ENCODE measurements at places on chromosomes 16 and 17. TPM values are rescaled to one million over a fixed set of nuclear protein-coding genes. Genes with fewer than 3 reads are reported as not detected.

- DNase-seq, result no peak
Measured at GRCh38 chr17:395179-395578, 42.6 kb upstream of the RPH3AL start.

DNA sequence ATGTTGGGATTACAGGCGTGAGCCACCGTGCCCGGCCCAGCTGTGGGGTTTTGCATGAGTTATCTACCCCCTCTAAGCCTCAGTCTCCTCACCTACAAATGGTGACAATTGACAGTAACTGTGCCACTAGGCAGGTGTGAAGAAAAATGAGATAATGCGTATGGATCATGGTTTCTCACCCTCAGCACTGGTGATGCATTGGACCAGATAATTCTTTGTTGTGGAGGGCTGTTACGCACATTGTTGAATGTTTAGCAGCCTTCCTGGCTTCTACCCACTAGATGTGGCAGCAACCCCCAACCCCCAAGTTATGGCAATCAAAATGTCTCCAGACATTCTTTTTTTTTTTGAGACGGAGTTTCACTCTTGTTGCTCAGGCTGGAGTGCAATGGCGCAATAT lies 9.0 kb upstream of the HAPSTR1 start:
- no peak for DNase-seq

GRCh38 chr17:4467287-4467686 lies 31.4 kb upstream of the SPNS2 start:
- no peak for DNase-seq

GRCh38 chr17:4334776-4335584 lies 31.5 kb downstream of the UBE2G1 start:
- no peak for DNase-seq

GRCh38 chr16:52572656-52573055 lies 25.7 kb upstream of the TOX3 start:
- no peak for DNase-seq

DNA sequence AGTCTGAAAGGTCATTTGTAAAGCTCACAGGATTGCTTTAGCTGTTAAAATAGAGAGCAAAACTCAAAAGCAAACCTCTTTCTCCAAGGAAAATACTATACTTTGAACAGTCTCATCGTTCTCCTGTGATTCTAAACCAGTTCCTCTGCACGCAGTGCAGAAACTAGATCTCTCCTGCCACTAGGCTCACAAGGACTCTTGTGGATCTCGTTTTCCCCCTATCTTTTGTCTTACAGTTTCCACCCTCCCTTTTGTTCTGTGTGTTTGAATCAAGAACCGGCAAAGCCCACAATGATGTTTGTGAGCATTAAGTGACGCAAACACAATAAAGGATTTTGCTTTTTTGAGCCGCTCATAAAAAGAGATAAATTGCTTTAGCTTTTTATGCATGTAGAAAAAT lies 1103.5 kb upstream of the RBFOX1 start:
- no peak for DNase-seq

DNA sequence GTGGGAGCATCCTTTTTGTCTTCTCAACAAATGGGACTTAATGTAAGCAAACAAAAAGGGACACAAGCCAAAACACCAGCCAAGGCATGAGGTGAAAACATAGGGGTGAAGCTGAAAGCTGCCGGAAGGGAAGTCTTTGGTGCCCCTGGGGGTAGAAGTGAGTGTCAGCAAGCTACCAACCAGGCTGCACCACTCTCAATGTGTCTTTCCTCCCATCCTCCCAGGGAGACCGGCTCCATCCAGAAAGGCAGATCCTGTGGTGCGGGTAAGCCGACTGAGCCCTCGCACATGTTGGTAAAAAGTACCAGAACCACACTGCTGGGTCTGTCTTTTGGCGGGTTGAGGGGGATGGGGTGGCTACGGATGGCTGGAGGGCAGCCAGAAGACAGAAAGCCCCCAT lies 52.0 kb upstream of the SREBF1 start:
- no peak for DNase-seq

GRCh38 chr17:17739388-17740066 lies 58.3 kb downstream of the RAI1 start:
- no peak for DNase-seq

DNA sequence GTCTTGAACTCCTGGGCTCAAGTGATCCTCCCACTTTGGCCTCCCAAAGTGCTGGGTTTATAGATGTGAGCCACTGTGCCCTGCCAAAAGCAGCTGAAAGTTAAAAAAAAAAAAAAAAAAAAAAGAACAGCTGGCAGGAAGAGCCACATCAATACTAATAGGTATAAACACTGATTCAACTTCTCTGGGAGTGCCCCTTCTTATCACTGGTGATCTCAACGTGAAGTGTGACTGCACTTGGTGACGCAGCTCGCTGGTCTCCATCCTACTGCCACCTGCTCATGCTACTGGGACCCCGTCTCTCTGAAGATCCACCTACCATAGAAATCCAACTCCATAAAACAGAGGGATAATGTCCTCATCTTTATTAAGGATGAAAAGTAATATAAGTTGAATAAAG lies 40.8 kb downstream of the RNF157 start:
- no peak for DNase-seq

DNA sequence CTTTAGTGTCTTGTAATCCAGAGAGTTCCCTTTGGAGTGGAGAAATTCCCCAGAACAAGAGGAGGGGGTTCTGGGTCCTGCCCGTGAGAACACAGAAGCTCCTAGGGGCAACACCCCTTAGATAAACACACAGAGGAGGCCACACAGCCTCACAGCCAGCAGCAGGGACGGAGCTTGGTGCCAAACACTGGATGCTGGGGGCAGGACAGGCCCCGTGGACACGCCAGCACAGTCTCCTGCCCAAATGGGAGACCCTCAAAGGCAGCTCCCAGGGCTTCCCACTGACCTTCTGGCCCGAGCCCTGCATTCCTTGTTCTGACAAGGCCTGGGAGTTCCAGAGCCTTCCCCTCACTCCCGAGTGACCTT lies 31.8 kb upstream of the JPH3 start:
- no peak for DNase-seq

- no peak for DNase-seq
Measured at GRCh38 chr17:66299711-66300110, 2.7 kb upstream of the PRKCA start.

- DNase-seq, result no peak
Measured at GRCh38 chr16:760065-760464, 469 bp upstream of the MSLN start.

- no peak for DNase-seq
Measured at GRCh38 chr16:68275611-68276191, 11.4 kb downstream of the SLC7A6 start.

GRCh38 chr17:27384726-27385125 lies 71.5 kb upstream of the KSR1 start:
- no peak for DNase-seq

GRCh38 chr17:83180996-83181481 lies 101.6 kb downstream of the METRNL start:
- DNase-seq, result peak; percentile 50

GRCh38 chr17:82559566-82560251 lies 40.2 kb downstream of the FOXK2 start:
- no peak for DNase-seq

DNA sequence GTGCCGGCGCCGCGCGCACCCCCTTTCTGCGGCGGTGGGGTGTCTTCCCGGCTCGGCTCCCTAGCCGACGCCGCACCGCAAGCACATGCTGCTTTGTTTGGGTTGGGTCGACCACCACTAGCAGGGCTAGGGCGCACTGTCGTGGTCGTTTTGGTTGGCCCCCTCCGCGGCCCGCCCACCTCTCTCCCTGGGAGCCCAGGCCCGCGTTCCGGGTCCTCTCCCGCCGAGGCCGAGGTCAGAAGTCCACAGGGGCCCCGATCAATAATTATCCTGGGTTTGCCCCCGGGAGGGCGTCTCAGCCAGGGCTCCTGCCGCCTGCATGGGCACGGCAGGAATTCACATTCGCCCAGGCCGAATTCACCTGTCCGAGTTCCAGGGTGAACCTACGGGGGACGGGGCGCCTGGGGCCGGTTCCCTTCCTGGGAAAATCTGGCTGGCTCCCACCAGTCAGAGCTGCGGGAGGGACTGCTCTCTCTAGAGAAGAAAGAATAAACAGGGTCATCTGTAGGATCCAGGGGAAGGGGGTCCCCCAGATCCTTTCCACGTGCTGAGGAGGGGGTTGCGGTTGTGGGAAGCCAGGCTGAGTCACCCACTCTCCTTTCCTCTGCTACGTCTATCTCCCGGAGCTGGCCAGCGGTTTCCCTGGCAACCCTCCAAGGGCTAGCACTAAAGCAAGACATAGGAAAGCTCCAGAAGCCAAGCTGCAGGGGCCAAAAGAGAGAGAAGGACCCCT lies 584 bp upstream of the STAT5B start:
- peak; percentile 87 for DNase-seq

- no peak for DNase-seq
Measured at GRCh38 chr17:40371261-40371929, 6.9 kb upstream of the GJD3 start.

DNA sequence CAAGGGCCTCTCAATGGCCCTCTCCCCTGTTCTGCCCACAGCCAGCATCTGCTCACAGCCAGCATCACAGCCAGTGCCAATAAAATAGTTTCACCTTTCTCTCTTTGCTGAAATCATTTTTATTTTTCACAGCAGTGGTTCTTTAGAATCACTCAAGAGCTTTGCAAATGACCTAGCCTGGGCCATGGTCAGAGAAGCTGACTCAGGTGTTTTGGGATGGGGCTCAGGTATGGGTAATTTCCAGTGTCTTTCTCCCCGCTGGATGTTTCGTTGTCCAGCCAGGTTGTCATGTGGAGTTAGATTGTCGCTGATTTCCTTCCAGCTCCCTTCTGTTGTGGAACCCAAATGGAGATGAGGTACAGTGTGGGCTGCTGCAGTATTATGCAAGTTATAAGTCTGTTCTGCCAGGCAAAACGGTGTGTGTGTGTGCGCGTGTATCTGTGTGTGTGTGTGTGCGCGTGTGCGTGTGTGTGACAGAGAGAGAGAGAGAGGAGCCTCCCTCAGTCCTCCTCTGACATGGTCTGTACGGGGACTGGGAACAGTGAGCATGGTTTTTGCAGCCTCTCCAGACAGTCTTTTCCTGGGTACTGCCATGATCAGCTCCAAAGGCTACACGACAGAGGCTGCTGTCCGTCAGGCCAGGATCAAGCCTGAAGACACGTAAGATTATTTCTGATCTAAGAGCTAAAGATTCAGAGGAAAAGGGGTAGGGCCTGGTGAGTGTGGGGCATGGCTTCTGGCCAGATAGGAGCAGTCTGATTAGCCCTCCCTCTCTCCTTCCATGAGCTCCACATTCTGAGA lies 1.4 kb upstream of the PMP22 start:
- no peak for DNase-seq

DNA sequence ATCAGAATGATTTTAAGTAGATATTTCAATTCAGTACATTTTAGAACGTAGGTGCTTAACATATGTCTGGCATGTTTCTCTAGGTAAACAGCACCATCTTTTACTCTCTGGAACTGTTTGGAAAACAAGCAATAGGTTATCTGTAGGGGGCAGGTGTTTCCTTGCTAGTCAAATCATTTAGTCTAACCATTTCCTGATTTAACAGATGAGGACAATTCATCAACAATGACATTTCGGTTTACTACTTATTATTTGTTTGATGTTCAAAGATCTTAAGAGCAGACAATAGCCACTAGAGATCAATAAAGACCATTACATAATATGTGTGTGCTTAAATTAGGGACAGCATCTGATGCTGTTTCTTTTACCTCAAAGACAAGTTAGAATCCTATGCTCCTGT lies 173.1 kb downstream of the CEP112 start:
- DNase-seq, result no peak

DNA sequence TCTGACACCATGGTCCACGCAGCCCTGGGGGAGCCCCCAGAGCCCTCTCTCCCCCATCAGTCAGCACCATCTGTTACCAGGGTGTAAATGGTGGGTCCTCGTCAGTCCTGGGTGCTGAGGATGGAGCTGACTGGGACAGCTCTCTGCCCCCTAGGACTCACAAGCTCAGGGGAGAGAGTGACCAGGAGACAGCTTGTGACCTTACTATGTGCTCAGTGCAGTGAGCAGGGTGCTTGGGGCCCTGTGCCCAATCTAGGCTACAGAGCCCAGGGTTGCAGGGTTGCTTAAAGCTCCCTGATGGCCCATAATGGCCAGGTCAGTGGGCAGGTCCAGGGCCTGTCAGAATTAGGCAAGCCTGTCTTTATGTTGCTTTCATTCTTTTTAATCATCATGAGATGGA lies 11.3 kb downstream of the MMP2 start:
- DNase-seq, result no peak

GRCh38 chr17:17411692-17412091 lies 65.1 kb upstream of the MED9 start:
- no peak for DNase-seq

- peak; percentile 78 for DNase-seq
Measured at GRCh38 chr16:18931756-18932155, 5.5 kb upstream of the SMG1 start.

Gene SEZ6L2
- 1.2 TPM for total RNA-seq

Gene SPEM1
- not detected for total RNA-seq

Gene GJD3
- 2.6 TPM for total RNA-seq

Gene TUBD1
- total RNA-seq, result 7.5 TPM

Gene DNAH9
- not detected for total RNA-seq

Gene KCNH4
- total RNA-seq, result not detected

Gene TPSG1
- not detected for total RNA-seq

Gene HSD11B2
- total RNA-seq, result 0.27 TPM

Gene GAS2L2
- total RNA-seq, result 0.08 TPM

Gene TNP2
- not detected for total RNA-seq

Gene CCL2
- total RNA-seq, result 42.3 TPM

Gene FSCN2
- 1.1 TPM for total RNA-seq

Gene C16orf46
- 1.5 TPM for total RNA-seq

Gene CDK5R1
- 1.5 TPM for total RNA-seq

Gene SLC13A5
- total RNA-seq, result 0.11 TPM

Gene PPP1R27
- 0.32 TPM for total RNA-seq

Gene IL17C
- total RNA-seq, result not detected

Gene GPT2
- 7.3 TPM for total RNA-seq

Gene EPOP
- total RNA-seq, result 2.3 TPM

Gene GFOD2
- 10.7 TPM for total RNA-seq

All from cardiac septum (tissue), 1 donor.